Stimulated activated CD4-positive, alpha-beta T cell treated with anti-CD3 and anti-CD28 coated beads, Interleukin-4, amount 100 ng/mL, for 48 hours (primary cell): ENCODE measurements at places on chromosomes 12 and 14.

DNA sequence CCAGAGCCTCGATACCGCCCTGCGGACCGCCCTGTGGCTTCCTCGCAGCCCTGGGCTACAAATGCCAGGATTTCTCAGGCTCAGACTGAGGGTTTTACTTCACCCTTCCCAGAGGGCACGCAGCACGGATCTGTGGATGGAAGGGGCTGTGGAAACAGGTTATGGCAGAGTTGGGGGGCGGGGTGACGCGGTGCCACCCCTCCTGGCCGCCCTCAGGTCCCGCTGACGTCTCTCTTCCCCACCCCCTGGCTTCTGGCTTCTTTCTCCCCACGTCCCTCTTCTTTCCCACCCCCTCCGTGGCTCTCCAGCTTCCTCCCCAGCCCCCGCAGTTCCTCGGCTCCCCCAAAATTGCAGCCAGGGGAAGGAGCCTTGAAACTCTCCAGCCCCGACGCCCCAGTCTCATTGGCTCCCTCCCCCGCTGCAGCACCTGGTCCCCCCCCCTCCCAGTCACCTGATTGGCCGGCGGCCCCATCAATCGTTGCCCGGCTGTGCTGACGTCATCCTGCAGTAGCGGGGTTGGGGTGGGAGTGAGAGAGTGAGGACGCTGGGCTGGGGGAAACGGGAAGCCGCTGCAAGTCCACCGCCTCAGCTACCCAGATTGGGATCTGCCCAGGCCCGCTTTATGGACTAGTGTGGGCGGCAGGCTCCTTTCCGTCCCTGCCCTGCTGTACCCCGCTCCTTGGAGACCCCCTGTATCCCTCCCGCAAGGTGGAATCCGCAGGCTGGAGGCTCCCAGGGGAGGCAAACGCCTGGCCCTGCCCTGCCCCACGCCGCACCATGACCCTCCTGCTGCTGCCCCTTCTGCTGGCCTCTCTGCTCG is at the start of gene CLSTN3:
Gene CLSTN3, plus strand, starts transcription at position 500 of the 820 bp plus-strand sequence. Its CDS starts 278 bp downstream, at position 778.
- peak; percentile 76 for DNase-seq

GRCh38 chr12:109173443-109174240 is 57.3 kb downstream of the ACACB start:
- DNase-seq, result no peak

GRCh38 chr14:57962325-57963035 is 96.6 kb upstream of the SLC35F4 start:
- DNase-seq, result no peak

DNA sequence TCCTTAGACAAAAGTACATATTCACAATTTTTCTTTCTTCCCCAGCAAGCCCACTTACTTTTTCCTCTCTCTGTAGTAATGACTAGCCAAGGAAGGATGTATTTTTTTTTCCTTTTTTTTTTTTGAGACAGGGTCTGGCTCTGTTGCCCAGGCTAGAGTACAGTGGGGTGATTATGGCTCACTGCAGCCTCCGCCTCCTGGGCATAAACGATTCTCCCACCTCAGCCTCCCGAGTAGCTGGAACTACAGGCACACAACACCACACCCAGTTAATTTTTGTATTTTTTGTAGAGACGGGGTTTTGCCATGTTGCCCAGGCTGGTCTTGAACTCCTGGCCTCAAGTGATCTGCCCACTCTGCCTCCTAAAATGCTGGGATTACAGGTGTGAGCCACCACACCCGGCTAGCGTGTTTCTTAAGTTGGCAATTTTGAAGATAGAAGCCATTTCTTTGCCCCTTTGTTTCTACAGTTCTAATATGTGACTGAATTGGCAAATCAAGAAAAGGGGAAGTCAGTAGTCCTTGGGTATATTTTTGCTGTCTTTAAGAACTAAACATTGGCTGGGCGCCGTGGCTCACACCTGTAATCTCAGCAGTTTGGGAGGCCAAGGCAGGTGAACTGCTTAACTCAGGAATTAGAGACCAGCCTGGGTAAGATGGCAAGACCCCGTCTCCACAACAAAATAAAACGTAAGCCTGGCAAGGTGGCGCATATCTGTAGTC is 3.2 kb upstream of the NACA start:
- no peak for DNase-seq

DNA sequence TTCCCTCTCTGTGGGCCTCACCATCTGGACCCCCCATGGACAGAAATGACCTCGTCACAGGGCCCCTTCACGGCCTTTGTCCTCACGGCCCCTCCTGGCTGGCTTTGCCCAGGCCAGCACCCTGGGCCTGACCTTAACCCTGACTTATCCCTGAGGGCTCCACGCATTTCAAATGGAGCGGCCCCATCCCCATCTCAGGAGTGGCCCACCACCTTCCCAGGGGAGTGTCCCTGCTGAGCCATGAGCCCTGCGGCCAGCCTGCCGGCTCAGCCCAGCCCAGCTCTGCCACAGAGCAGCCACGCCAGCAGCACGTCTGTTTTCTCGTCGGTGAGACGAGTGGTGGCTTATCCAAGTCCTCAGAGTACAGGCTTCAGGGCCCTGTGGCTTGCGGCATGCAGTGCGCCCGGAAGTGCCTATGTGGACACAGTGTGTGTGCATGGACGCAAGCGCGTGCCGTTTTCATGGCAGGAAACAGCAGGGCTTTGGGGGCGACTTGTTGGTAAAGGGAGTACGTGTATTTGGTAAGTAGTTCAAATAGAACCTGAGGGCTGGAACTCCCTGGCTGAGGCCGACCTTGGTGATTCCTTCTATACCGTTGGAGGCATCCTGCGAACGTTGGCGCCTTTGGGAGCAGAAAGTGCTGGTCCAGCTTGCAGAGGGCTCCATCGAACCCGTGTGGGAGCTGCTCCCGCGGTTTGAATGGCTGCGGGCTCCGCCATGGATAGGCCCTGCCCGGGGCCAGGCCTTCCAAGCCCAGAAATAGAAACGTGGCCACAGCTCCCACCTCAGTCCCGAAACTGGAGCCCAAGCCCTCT is 52.1 kb downstream of the LRCOL1 start:
- no peak for DNase-seq

GRCh38 chr14:95875831-95876760 is 536 bp upstream of the TUNAR start:
- DNase-seq, result no peak

DNA sequence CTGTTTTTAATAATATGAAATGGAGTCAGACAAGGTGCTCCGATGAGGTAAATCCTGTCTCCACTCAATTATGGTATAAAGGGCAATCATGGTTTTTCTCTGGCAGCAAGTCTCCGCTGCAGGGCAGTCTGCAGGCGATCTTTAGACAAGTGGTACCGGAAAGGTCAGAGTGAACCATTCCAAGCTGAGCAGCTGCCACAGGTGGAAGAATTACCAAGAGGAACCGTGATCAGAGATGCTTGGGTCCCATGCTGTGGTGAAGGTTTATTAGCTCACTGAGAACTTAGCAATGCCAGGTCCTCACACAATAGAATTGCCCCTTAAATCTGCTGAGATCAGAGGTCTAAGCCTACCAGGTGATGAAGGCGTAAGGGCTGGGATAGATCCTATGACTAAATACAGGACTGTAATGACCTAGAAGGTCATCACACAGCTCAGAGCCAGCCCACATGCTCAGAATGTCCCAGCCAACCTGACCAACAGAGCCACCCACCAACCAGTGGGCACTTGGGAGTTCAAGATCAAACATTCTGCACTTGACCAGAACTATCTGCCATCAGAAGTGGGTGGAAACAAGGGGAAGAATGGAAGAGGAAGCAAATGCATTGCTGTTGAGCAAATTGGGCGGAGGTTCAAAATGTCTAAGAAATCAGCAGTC is 175.2 kb upstream of the BCL2L14 start:
- DNase-seq, result no peak

DNA sequence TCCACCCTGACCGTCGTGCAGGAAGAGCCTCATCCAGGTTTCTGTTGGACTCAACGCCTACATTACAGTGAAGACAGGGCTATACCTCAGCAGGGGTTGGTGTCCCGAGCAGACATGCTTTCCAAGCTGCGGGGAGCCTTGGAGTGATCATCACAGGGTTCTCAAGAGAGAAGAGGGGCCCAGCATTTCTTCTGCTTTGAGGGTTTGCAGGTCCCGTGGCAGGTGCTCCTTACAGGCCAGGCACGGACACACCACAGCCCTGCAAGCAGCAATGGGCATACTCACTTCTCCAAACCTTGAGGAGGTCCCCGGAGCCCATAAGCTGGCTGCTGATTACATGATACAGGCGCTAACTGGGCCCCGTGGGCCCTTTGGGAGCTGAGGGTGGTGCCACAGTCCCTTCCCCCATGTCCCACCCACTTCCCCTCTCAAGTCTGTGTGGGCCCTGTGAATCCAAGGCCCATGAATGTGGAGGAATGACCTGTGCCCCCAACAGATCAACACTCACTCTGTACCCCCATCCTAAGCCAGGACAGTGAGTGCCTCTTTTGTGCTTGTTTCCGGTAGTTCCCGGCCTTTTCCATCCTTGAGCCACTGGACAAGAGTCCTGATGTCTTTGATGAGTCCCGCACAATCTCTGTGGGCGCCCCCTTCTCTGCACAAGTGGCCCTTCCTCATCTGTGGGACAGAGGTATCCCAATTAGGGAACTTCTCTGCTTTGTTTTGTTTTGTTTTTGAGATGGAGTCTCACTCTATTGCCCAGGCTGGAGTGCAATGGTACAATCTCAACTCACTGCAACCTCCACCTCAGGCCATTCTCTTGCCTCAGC is 1.1 kb downstream of the AQP2 start:
- DNase-seq, result no peak

DNA sequence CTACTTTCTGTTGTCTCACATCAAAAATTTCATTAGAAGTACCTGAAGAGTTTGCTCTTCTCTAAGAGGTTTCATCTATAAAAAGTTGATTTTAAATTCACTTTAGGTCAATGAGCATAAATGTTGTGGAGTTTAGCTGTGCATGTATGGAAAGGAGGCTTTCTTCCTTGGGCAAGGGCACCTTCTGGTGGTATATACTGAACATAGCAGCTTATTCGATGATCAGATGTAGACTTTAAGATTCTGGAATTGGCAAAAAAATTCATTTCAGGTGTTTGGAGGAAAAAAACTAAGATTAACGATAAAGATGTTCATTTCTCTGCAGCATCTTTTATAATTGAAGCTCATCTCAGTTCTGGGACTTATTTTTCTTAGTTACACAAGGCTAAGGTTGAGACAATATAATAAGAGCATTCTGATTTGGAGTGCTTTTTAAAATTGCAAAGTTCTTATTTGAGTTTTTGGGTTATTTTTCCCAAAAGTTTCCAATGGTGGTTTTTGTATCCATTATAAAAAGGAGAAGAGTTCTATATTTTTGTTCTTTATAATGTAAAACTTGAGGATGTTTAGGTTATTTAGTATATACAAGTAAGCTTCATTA is 46.8 kb downstream of the TMEM117 start:
- DNase-seq, result no peak

- no peak for DNase-seq
Observed at GRCh38 chr14:99809859-99810558, 16.8 kb downstream of the EML1 start.

GRCh38 chr12:30603129-30603528 is 92.5 kb downstream of the IPO8 start:
- DNase-seq, result no peak

- no peak for DNase-seq
Observed at GRCh38 chr12:65409726-65410125, 131.2 kb downstream of the MSRB3 start.
